SK-N-DZ (cell line): ENCODE measurements at places on chromosomes 5 and 9.

DNA sequence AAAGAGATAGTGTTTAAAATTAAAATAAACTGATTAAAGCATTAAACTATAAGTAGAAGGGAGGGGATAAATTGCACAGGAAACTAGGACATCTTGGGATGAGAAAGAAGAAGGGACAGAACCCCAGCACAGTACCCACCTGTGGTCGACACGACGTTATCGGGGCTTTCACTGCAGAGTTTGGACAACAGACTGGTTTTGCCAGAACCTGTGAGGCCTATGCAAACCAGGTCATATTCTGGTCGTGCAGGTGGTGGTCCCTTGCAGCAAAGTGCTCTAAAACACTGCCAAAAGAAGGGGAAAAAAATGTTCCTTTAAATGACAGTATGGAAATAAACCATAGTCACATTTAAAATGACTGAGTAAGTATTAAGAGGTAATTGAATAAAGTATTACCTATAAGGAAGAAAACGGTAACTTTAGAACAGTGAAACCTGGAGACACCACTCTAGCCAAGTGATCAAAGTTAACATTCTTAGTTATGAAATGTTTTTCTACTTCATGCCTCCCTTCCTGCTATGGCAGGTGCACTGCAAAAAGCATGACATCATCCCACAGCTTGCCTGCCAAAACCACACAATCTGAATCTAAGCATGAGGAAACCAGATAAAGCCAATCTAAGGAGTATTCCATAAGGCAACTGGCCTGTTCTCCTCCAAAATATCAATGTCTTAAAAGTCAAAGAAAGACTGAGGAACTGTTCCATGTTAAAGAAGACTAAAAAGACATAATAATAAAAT lies 138.6 kb downstream of the ARL15 start:
- no peak for DNase-seq

DNA sequence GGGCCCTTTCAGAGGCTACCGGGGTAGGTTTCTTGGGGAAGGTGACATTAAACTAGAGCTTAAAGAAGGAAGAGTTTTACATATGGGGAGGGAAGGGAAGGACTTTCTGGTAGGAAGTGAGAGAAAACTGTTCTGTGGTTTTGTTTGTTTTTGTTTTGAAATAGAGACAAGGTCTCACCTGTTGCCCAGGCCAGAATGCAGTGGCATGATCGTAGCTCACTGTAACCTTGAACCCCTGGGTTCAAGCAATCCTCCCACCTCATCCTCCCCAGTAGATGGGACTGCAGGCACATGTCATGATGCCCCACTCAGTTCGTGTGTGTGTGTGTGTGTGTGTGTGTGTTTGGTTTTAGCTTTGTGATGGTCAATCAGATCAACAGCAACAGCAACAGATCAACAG lies 37.4 kb upstream of the CNOT6 start:
- DNase-seq: no peak

- DNase-seq: no peak
Observed at GRCh38 chr5:74320526-74320925, 320.0 kb downstream of the ENC1 start.

- DNase-seq: no peak
Observed at GRCh38 chr5:96788112-96788749, 19.5 kb downstream of the ERAP1 start.

GRCh38 chr5:147216552-147217154 lies 18.2 kb upstream of the STK32A start:
- DNase-seq: no peak

- DNase-seq: no peak
Observed at GRCh38 chr9:83959061-83959460, 21.0 kb downstream of the HNRNPK start.

GRCh38 chr5:25056836-25057235 lies 412.1 kb upstream of the CDH10 start:
- peak; percentile 65 for DNase-seq

- DNase-seq: no peak
Observed at GRCh38 chr5:35371951-35372426, 141.7 kb upstream of the PRLR start.

GRCh38 chr5:173848986-173849596 lies 39.1 kb upstream of the CPEB4 start:
- DNase-seq: no peak

DNA sequence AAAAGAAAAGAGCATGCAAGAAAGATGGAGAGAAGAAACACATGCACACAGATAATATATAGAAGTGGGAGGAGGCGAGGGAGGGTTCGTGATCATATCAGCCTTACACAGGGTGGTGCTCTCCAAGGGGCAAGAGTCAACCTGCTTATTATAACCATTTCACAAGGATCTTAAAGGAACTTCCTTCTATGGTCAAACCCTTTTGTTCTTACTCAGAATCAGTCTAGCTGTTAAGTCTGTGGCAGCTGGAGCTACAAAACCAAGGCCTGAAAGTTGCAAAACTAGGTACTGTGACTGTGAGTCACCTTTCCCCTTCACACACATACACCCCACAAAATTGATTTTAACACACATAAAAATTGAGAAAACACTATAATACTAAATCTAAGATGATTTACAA lies 18.5 kb upstream of the ERMP1 start:
- DNase-seq: no peak

DNA sequence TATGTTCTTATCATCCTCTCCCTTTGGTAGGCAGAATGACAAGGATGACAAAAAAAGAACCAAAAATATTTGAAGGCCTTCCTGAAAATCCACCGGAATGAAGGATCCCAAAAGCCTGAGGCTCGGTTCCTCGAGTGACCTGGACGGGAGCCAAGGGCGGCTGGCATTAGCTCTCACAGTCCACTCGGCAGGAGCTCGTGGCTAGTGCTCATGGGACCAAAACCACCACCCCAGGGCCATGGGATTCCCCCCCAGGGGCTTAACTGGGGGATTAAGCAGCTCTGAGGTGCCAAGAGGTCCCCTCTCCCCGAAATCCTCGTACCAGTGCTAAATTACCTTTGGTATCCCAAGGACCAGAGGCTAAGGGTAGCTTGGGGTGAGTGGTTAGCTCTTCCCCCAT lies 586 bp upstream of the PDZD2 start:
- no peak for DNase-seq

DNA sequence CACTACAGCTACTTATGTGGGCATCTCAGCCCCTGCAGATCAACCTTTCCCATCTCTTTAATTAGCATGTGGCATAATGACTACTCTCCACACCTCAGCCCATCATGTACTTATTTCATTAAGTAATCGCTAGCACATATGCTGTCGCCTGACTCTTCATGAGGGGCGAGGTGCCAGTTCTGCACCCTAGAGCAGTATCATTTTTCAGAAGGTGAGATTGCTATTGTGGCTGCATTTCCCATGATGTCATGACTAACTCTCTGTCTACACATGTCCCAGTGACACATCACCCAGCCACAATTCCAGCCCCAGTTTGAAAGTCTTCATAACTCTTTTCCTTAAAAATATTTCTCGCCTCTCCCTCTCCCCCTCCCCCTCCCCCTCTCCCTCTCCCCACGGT lies 7.6 kb upstream of the F2RL1 start:
- DNase-seq: no peak

- no peak for DNase-seq
Observed at GRCh38 chr5:81856948-81857928, 106.3 kb upstream of the SSBP2 start.

GRCh38 chr9:25427898-25428297 lies 250.3 kb downstream of the TUSC1 start:
- DNase-seq: no peak

DNA sequence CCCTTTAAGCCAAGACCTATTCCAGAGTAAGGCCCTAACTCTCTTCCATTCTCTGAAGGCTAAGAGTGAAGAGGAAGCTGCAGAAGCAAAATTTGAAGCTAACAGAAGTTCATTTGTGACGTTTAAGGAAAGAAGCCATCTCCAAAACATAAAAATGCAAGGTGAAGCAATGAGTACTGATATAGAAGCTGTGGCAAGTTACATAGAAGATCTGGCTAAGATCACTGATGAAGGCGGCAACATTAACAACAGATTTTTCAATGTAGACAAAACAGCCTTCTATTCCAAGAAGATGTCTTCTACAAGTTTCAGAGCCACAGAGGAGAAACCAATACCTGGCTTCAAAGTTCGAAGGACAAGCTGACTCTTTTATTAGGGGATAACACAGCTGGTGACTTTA lies 1143.4 kb downstream of the CDH12 start:
- DNase-seq: peak; percentile 8

DNA sequence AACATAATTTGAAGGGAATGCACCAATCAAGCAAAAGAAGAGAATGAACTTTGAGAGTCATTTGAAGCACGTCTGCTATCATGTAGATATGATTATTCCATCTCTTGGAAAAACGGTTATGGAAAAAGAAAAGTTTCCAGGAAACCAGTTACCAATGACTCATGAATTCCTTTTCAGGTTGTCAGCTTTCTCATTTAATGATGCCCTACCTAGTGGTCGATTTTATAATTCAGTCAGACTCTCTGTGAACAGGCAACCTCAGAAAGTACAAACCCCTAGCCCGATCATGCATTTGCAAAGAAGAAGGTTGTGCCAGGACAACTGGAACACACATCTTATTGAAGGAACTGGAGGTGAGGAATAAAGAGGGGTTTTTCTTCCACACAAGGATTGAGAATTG lies 355.1 kb upstream of the GRIA1 start:
- no peak for DNase-seq

GRCh38 chr5:137957948-137958347 lies 68.7 kb downstream of the PKD2L2 start:
- no peak for DNase-seq

- DNase-seq: no peak
Observed at GRCh38 chr9:86282979-86283535, 719 bp upstream of the ISCA1 start.

GRCh38 chr9:72137697-72138365 lies 11.4 kb upstream of the GDA start:
- DNase-seq: no peak

GRCh38 chr5:370959-371810 lies 49.7 kb downstream of the AHRR start:
- no peak for DNase-seq

DNA sequence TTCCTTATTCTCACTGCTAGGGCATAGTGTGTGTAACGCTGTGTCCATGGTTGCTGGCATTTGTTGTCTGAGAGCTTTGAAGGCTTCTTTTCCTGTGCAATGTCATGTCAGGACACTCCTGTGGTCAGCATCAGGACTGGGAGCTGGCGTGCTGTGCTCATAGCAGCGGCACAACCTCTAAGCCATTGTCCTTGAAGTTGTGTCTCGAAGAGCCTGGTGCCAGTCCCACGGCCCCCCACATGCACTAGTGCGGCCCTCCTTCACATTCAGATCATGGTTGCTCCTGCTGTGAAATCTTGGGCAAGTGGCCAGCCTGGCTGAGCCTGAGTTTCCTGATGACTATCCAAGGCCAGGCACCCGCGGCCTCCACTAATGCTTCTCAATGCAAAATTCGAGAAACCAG lies 32.4 kb downstream of the PDZD2 start:
- DNase-seq: no peak

GRCh38 chr5:118522626-118523025 lies 465.7 kb downstream of the DTWD2 start:
- no peak for DNase-seq

GRCh38 chr9:121797081-121797480 lies 145.6 kb downstream of the DAB2IP start:
- DNase-seq: no peak

GRCh38 chr9:126499005-126499910 lies 114.5 kb upstream of the LMX1B start:
- peak; percentile 64 for DNase-seq
